Cerebellar cortex (tissue), 1 donor: ENCODE measurements at places on chromosomes 7 and 10.
A peak's percentile ranks its signal among the peaks of the same experiment; 100 is the strongest.

GRCh38 chr7:127598318-127598717, 4.8 kb downstream of the FSCN3 start:
- DNase-seq = peak; percentile 12

DNA sequence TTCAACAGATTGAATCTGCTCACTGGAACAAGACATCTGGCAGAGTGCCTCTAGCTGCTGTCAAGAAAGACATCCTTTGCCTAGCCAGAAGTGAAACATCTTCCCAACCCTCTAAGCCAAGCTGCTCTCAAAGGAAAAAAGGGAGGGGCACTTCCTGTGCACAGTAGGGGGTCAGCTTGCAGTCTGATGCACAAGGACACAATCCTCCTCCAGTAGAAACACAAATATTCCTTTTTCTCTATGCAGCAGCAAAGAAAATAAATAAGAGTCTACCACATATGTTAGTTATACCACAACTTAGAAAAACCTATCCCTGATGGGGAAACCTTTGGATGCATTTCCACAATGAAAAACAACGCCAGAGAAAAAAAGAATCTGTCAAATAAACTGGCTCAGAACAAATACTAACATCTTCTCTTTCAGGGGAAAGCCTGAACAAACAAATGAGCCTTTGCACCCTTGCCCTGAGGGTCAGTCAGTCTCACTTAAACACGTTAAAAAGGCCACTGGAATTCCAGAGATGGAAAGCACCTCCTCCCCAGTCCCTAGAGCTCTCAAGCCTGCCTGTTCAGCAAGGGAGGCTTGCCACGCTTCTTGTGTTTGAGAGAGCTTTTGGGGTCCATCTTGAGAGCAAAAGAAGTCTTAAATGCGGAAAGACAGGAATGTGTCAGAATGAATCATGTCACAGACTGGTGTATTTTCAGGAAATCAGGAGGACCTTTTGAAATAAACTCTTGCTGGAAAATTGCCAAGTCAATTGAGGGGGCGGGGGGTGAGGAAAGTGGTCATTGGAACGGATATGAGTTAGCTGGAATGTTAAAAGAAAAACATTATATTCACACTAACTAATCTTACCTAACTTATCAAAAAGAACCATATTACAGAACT, 7.5 kb downstream of the LAMB1 start:
- peak; percentile 11 for DNase-seq

DNA sequence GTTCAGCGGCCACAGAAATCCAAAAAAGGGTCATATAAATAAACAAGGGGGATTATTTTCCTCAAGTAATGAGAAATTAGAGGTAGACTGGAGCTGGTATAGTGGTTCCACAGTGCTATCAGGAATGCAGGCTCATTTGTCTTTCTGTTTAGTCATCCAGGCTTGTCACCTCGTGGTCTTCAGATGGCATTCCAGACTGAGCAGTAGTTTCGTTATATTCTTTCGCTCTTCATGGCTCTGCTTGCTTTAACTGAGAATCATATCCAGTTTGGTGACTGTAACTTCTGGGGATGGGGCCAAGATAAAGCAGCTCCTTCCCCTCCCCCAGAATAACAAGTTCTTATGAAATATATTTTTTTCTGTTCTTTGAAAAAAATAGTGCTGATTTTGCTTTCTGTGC, 9.5 kb downstream of the ANKIB1 start:
- no peak for DNase-seq

DNA sequence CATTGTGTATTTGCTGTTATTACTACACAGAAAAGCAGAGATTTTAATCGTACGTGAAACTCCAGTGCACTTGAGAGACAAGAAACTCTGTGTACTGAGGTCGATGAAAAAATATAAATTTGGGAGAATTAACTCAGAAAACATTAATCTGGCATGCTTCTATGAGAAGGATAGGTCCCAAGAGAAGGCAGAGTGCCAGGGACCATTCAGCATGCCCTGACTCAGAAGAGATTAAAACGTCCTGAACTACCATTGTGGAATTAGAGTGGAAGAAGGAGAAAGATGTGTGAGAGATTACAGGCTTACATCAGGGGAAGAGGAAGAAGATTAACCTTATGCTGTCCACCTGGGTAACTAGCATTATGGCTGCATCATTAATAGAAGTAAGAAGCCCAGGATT, 72.4 kb downstream of the REEP3 start:
- DNase-seq = peak; percentile 74

GRCh38 chr10:66627156-66627555, 298.7 kb upstream of the LRRTM3 start:
- DNase-seq = peak; percentile 29

DNA sequence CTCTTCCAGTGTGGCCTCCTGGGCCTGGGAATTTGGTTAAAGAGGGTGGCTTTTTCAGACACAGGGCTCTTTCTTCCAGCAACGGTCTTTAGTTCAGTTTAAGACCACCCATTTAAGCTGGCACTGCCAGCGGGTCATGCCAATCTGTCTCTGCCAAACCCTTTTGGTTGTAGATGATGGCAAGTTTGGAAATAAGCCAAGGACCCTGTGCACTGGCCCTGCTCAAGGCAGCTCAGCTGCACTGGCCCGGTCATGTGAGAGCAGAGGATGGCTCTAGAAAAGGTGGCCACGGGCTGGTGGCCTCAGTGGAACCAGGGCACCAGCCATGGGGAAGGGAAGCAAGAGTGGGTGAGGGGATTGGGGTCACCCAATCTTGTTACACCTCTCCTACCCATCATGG, 294.1 kb downstream of the GLRX3 start:
- no peak for DNase-seq

GRCh38 chr10:86693721-86694369, 25.5 kb downstream of the LDB3 start:
- peak; percentile 29 for DNase-seq

- no peak for DNase-seq
Observed at GRCh38 chr10:44411251-44411650, 26.4 kb upstream of the CXCL12 start.

GRCh38 chr7:93013446-93014061, 104.2 kb downstream of the SAMD9 start:
- DNase-seq = no peak

- no peak for DNase-seq
Observed at GRCh38 chr10:132434405-132435005, 37.5 kb downstream of the PWWP2B start.

- no peak for DNase-seq
Observed at GRCh38 chr10:74474022-74474713, 323.1 kb downstream of the ADK start.

DNA sequence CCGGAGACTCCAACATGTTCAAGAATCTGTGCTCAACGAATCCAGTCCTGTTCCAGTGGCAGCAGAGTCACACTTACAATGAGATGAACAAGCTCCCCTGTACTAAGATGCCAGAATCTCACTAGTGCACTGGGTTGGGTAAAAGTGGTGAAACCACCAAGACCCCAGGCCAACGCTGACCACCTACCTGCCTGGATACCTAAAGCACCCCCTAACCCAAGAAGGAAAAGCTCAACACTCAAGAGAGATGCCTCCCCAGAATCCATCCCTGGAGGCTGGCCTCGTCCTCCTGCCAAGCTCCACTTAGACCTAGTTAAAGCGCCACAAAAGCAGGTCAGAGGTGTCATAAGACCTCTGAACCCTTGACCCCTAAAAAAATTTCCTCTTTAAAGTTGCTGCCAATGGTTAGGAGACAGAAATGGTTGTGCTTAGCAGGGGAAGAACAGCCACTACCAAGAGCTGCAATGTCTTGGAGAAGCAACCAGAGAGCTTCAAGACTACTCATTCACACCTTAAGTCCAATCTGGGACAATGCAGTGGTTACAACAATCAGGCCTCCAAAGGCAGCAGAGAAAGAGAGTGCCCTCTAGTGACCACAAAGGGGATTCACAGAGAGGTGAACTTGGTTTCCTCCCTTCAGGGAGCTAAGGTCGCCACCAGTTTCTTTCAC, 94.6 kb upstream of the MACROH2A2 start:
- DNase-seq = peak; percentile 67

DNA sequence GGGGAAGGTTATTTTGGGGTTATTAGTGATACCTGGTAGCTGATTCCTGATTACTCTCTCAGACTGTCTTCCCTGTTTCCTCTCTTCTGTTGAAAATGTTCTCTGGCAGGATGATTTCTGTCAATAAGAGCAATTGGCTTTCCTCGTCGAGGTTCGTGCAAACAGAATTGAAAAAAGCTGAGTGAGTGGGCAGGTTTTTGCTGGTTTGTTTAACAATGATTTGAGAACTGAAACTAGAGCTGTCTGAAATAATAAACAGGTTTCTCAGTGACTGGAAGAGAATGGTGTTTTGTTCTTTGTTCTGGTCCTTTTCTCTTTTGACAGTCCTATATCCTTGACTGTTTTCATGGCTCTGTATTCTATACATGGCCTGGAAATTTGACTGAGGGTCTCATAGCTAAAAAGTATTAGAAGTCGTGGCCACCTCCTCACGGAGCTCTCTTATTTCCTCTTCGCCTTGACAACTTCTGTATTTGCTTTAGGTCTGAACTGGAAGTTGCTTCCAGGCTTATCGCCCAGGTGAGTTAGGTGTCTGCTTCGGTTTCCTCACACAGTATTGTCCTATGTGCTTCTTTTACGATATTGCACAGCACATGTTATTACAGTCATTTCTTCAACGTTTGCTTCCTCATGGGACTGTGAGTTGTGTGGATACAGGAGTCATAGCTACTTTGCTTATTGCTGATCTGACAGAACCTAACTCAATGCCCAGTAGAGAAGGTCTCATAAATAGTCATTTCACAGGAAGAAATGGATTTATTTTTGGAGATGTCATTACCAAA, 403.6 kb downstream of the NRG3 start:
- no peak for DNase-seq

DNA sequence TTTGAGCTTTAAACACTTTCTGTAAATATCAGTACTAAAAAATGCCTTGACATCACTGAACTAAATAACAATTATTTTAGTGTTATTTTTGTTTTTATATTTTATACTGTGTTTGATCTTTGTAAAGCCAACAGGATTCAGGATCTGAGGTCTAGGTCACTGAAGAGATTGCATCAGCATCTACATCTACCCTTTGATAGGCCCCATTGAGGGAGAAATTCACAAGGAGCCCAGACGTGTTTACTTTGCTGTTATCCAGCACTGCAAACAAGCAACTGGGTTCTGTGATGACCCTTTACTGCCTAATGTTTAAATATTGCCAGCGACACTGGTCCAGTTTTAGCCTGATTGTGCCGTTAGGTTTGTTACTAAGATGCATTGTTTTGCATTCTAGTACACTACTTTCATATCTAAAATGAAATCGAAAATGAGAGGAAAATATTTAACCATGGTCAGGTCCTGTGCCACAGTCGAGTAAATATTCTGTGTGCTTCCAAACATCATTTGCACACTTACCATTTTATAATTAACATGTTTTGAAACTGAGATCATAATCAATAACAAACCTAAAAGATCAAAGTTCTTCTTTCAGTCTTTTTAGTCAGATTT, 48.7 kb downstream of the SP8 start:
- DNase-seq = no peak

DNA sequence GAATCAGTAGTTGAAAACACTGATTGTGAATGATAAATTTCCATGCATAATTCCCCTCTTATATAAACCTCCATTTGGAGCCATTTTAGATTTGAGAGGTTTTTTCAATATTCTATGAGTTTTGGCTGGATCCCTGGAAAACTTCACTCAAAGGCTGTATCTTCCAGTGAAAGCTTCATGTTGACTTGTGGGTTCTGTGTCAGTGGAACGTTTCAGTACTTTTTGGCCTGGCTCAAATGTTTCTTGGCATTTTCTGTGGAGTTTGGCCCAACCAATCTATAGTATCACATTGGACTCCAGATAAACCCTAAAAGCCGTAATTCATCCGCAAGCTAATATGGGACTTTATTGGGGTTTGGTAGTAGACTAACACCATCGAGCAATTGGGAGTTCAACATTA, 172.6 kb upstream of the PRPS1L1 start:
- no peak for DNase-seq

- no peak for DNase-seq
Observed at GRCh38 chr7:44229546-44230105, 28.8 kb downstream of the YKT6 start.
